ENCODE measurements at places on chromosomes 6 and 20.
A peak's percentile ranks its signal among the peaks of the same experiment; 100 is the strongest.

DNA sequence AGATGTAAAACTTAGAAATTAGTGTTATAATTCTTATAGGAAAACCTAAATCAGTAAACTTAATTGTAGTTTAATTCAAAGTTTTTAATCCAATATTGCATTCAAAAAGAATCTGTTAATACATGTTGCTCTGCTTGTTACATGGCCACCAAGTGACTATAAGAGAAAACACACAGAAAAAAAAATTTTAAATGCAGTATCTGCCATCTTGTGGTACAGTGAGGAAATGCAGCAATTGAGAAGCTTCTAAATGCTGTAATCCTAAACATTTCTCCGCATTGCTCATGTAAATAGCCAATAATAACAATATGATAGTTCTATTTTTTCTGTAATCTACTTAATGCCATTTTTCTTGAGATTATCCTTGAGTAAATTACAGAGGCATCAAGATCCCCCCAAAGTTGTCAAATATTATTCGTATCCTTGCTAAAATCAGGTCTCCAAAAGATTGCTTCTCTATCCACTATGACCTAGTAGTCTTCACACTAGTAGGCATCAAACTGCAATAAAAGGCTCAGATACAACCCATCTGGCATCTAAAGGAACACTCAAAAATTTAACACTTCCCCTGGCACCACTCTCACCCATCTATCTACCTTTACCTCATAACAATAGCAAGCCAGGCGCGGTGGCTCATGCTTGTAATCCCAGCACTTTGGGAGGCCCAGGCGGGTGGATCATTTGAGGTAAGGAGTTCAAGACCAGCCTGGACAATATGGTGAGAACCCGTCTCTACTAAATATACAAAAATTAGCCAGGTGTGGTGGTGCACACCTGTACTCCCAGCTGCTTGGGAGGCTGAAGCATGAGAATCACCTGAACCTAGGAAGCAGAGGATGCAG is 34.6 kb downstream of the HDAC2 start:
- no peak for DNase-seq

DNA sequence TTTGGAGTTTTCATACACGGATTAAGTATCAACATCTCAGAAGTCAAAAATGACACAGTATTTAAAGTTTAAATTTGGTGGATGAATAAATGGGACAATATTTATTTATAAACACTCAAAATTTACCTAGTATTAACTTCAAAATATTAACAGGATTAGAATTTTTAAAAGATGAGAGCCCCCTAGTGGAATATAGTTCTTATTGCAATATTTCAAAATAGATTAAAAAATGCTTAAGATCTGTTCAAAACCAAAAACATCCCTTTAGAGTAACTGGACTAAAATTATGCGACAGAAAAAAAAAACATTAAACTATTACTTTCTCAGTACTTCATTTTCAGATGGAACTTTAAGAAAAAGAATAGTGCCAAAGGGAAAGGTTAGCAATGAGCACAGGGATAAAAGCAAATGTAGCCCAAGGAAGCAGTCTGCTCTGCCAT is 56.6 kb downstream of the SNX14 start:
- DNase-seq, result no peak

DNA sequence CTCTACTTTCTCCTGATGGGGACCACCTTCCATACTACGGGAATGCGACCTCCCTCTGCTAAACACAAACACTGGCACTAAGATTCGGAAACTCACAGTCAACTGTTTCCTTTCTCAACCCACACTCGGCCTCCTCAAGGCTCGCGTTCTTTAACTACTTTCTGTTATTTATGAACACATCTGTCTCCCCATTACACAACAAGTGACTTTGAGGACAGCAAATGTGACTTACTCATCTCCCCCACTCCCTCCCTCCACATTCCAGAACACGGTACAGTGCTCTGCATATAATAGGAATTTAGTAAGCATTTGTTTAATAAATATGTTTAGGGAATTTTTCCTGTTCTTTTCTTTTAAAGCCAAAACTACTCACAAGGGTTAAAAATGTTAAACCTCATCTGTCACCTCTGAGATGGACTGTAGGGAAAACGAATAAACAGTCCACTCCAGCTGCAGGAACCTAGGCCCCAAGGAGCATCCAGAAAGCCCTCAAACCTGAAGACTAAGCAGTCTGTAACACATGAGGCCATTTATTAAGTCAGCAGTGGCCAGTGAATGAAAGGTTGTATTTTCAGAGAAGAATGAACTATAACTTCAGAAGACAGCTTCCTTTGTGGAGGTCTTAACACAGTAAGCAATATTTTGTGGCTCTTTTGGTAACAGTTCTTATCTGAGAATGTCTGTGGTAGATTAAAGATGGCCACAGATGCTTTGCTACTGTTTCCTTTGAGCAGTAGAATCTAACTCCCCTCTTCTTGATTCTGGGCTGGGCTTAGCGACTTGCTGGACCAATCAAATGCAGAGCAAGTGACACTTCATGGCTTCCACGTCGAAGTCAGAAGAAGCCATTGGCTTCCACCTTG is 209.6 kb upstream of the DTNBP1 start:
- no peak for DNase-seq

DNA sequence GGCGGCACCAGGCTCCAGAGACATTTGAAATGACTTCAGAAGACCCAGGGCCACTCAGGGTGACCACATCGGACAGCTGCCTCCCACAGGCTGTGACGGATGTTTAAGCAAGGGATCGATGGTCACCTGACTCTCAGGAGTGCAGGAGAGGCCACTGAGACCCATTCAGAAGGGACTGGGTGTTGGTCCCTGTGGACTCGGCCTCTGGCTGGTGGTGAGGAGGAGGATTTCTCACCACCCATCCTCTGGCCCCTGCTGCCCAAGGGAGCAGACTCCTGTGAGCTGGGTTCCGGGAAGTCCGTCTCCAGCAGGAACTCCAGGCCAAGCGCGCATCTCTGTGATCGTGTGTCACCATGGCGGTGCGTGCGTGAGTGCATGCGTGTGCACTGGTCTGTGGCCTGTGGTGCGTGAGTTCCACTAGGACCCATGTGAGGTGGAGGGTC is 25.5 kb downstream of the NPEPL1 start:
- DNase-seq, result no peak

GRCh38 chr6:87714093-87714842 is 12.2 kb upstream of the AKIRIN2 start:
- no peak for DNase-seq

DNA sequence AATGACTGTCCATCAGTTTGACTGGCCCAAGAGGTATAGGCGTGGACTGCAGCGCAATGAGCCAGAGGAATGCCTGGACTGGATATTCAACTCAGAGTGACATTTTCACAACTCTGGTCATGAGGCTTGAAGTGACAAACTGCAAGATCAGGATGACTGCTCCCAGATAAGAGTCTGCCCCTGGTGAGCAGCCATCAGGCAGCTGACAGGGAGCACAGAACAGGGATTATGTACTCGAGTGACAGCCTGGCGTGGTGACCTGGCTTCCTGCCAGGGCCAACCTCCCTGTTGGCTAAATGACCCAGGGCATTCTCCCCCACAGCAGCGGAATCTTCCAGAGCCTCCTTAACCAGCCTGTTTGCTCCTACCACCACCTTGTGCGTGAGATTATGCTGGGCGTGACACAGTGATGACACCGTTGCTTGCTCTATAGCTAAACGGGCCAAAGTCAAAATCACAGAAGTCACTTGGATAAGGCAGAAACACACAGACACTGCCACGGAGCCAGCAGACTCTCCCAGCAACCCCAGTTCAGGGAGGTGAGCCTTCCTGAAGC is 209.1 kb upstream of the JARID2 start:
- peak; percentile 4 for DNase-seq

GRCh38 chr6:130252527-130253237 is 29.9 kb upstream of the SAMD3 start:
- DNase-seq, result no peak

DNA sequence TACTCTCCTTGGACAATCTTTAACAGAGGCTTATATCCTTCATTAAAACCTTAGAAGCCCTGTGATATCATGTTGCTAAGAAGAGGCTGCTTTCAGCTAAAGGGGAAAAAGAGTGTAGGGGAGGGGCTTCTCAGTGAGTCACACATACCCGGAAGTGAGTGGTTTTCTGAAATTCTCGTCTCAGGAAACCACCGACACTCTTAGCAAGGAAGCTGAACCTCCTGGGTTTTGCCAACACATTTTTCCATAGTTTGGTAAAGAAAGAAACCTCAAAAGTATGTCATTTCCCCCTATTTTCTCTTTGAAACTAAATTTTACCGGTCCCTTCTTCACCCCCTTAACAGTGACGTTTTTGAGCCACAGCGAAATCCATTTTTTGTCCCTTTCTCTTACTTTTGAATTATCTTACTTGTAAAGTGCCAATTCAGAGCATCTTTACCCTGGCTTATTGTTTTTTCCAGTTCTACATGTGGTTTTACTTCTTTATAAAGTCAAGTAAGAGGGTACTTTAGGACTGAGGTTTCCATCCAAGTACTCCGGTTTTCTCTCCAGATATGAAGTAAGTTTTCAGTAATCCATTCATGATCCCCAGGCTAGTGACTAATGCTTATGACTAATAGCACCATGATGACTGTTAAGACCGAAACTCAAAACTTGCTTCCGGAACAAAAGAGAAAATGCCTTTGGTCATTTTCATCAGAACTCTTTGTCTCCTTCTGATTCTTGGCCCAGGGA is 219.3 kb downstream of the ARHGAP18 start:
- no peak for DNase-seq

- DNase-seq, result no peak
These were observed 246.3 kb upstream of the RREB1 start for GRCh38 chr6:6861351-6861894.

DNA sequence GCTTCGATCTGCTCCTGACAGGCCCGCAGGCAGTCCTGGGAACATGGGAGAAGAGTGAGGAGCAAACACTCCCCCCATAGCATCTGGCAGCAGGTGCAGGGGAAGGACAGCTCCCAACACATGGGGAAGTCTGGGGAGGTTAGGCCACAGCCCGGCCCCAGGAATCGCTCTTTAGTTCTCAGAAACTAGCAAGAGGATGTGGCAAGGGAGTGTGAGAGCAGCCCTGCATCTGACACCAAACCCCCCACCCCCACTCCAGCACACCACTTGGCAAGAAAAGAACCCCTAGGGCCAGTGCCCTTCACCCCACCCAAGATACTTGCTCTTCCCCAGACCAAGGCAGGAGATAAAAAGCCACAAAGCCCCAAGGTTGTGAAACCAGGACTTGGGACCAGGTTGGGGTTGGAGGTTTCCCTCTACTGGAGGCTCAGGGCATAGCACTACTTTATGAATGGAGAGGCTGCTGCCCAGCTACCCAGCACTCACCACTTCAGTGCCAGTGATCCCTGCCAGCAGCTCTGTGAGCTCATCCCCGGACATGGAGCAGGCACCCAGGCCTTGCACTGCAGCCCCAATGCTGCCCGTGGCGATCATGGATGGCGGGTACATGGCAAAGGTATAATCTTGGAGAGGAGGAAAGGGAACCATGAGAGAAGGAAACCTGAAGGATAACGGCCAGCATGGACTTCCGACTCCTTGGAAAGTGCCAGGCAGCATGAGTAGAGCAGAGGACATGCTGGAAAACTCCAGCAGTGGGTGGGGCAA is 5.4 kb downstream of the CCND3 start:
- DNase-seq, result peak; percentile 27

GRCh38 chr6:83518816-83519480 is 6.6 kb downstream of the PRSS35 start:
- DNase-seq, result no peak

DNA sequence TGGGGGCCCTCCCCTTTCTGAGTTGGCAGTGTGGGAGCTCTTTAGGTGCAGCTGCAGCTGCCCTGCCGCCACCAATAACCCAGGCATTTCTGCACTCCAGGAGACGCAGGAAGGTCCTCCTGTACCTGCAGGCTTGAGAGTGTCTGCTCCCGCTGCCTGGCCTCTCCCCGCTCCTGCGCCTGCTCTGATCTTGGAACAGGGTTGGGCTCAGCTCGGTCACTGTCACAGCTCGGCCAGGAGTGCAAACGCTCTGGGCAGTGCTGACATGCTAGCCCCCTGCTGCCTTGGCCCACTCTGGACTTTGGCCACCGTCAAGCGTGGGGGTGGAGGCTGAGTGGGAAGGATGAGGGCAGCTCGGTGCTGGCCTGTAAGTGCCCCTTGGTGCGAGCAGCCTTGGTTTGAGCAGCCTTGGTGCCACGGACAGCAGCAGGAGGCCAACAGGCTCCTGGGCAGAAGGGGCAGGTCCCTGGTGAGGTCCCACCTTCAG is 738.1 kb upstream of the GJE1 start:
- no peak for DNase-seq

GRCh38 chr20:50380697-50381040 is 129.5 kb upstream of the PTPN1 start:
- DNase-seq, result no peak
